A549 treated with DMSO at 1 μM for 4 hours (cell line): ENCODE measurements at places on chromosomes 4 and X. TPM values are rescaled to one million over a fixed set of nuclear protein-coding genes. Genes with fewer than 3 reads are reported as not detected.

The TCEAL8 gene
- total RNA-seq, result 24.8 to 38.1 TPM (median 30.7 TPM) in 5 replicates

The GLRA2 gene
- total RNA-seq, result not detected in 5 replicates

The DDIT4L gene
- total RNA-seq, result 0.49 to 0.72 TPM (median 0.59 TPM) in 5 replicates

The TRIM60 gene
- not detected in 5 replicates for total RNA-seq

The CSAG1 gene
- total RNA-seq, result 0.18 to 0.38 TPM (median 0.30 TPM) in 4 of 5 replicates, not detected in the other

The DAPP1 gene
- not detected in 5 replicates for total RNA-seq

The UGT2B10 gene
- total RNA-seq, result 0.10 TPM in 1 of 5 replicates, not detected in the others

The ADGRL3 gene
- 0.02 to 0.32 TPM (median 0.03 TPM) in 5 replicates for total RNA-seq

The LGI2 gene
- 0.14 to 0.43 TPM (median 0.22 TPM) in 5 replicates for total RNA-seq

The TMPRSS11A gene
- total RNA-seq, result not detected in 5 replicates

The UGT2B15 gene
- total RNA-seq, result 0.06 to 0.11 TPM (median 0.08 TPM) in 4 of 5 replicates, not detected in the other

The GABRA4 gene
- total RNA-seq, result not detected in 5 replicates

The SYNPO2 gene
- 0.83 to 1.8 TPM (median 1.6 TPM) in 5 replicates for total RNA-seq

The TRIM61 gene
- total RNA-seq, result not detected in 5 replicates

The CTAG1B gene
- total RNA-seq, result not detected in 5 replicates

The HAUS7 gene
- total RNA-seq, result 53.6 to 60.7 TPM (median 57.7 TPM) in 5 replicates

The CYBB gene
- total RNA-seq, result 0.03 to 0.07 TPM (median 0.05 TPM) in 4 of 5 replicates, not detected in the other

The SUPT20HL2 gene
- total RNA-seq, result not detected in 5 replicates

The VCX gene
- not detected in 5 replicates for total RNA-seq
